Central memory CD8-positive, alpha-beta T cell (primary cell): ENCODE measurements at places on chromosomes 7 and 10.

- no peak for DNase-seq
These were observed 429.2 kb downstream of the SDK1 start for GRCh38 chr7:3730276-3730675.

- no peak for DNase-seq
These were observed 724.6 kb upstream of the SORCS1 start for GRCh38 chr10:107889105-107889504.

DNA sequence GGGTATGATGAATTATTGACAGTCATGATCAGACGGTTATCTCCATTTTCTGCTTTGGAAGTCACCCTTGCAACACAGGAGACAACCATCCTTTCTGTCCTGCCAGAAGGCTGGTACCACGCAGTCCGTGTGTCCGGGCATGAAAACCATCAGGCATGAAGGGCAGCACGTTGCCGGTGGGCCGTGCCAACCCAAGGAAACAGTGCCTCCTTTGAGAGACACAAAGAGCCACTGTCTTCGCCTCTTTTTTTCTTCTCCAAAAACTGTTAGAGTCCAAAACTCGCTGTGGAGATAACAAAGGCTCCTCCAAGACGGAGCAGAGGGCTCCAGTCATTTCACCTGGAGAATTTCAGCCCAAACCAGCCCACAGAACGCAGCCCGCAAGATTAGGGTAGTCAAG, 60.4 kb upstream of the ARHGAP21 start:
- no peak for DNase-seq

- DNase-seq: no peak
These were observed 291.2 kb downstream of the KIF20B start for GRCh38 chr10:89992575-89992974.
